ENCODE measurements at places on chromosomes 1 and 21.

DNA sequence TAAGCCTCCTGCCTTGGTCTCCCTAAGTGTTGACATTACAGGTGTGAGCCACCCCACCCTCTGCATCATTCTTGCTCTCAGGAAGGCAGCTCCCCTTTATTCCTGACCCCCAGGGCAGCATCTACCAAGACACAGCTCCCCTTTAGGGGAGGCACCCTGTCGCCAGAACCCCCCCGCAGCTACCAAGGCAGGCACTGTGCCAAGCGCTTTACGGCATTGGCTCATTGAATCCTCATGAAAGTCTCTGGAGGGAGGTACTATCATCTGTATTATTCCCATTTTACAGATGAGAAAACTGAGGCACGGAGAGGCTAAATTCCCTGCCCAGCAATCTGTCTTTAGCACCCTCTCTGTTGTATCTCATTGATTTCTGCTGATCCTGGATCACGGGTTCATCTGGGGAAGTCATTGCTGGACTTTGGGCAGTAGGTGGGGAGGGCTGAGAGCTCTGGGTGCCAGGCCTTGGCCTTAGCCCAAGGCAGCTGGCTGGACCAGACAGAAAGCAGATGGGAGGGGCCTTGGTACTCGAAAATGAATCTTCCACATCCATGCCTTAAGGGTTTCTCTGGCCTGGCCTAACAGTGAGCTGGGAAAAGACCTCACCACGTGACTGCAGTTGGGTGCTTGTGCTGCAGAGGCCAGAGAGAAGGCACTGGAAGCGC is 5.9 kb downstream of the PLOD1 start:
- no peak for DNase-seq

GRCh38 chr1:60547821-60548220 is 474.3 kb upstream of the C1orf87 start:
- DNase-seq: no peak

GRCh38 chr1:20982316-20982715 is 194.4 kb downstream of the EIF4G3 start:
- no peak for DNase-seq

GRCh38 chr1:27004471-27005165 is 8.0 kb downstream of the TENT5B start:
- DNase-seq: no peak

DNA sequence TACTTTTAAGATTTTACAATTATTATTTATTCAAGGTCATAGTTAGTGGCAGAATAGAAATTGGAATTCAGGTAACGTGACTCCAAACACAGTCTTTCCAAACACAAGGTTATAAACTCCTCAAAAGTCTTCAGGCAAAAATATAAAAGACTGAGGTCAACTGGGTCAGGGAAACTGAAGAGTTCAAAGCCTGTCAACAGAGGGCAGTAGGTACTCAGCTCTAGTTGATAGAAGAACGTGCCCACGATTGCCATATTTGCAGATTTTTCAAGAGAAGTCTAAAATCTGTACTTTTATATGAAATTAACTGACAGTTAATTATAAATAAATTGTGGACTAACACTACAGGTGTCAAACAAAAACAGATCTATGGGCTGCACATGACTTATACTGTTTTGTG is 135.0 kb downstream of the LHX4 start:
- no peak for DNase-seq

DNA sequence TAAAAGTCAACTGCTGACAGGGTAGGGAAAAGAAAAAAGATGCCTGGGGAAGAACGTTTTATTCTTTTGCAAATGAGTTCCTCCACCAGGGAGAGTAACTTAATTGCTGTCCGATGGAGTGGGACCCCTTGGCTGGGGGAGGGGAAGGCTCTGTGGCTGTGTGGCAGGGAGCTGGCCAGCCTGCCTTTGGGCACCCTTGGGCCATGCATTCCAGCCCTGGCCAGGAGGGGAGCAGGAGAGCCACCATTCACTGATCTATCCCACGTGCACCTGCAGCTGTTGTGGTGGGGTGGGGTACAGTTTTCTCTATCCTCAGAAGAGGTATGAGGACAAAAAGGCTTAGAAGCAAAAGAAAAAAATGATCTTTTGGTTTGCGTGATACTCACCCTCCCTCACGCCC is 116.9 kb downstream of the KCNK1 start:
- DNase-seq: no peak

DNA sequence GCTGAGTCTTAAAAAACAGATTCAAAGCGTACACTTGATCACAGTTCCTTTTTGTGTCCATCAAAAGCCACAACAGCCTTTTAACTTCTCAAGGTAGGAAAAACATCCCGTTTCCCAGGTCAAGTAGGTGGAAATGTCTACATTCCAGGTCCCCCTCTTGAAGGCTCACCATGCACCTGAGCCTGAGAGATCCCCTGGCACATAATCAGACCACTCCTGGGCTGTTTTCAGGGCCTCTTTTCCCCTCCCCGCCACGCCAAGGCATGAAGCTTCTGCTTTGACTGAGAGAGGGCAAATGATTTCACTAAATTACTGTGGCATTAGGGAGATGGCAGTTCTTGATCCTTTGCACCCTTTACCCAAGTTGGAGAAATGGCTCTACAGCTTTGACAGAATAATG is 21.7 kb downstream of the CNN3 start:
- no peak for DNase-seq

DNA sequence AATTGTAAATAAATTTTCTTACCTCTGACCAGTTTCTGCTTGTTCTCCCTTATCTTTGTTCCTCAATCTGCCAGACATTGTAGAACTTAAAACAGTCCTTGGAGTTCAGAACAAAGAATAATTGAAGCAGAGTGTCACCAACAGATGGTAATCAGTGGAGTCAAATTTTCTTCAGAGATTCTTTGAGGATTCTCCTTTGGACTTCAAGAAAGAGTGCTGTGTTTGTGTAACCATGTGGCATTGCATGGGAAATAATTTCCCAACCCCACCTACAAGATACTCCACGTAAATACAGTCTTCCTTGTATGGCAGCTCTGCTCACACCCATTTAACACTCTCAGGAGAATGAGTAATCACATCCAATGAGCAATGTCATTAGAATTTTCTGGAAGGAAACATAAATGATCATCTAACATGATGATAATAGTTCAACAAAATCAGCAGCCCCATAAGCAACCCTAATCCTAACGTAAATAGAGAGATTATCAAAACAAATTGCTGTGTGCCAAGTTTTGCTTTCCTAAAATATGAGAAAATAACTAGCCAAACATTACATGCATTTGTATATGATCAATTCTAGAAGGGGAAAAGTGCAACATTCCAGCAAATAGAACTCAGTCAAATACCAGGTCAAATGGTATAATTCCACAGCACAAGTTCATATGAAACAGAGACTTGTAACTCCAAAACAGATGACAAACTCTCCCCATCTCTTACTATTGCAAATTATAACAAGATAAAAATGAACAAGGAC is 6.9 kb upstream of the DENND1B start:
- no peak for DNase-seq

Data from GM13976 (cell line).